ENCODE measurements at places on chromosomes 7 and 10.
A peak's percentile ranks its signal among the peaks of the same experiment; 100 is the strongest.

GRCh38 chr10:75935650-75936400 is 504.4 kb downstream of the LRMDA start:
- peak; percentile 58 for DNase-seq

DNA sequence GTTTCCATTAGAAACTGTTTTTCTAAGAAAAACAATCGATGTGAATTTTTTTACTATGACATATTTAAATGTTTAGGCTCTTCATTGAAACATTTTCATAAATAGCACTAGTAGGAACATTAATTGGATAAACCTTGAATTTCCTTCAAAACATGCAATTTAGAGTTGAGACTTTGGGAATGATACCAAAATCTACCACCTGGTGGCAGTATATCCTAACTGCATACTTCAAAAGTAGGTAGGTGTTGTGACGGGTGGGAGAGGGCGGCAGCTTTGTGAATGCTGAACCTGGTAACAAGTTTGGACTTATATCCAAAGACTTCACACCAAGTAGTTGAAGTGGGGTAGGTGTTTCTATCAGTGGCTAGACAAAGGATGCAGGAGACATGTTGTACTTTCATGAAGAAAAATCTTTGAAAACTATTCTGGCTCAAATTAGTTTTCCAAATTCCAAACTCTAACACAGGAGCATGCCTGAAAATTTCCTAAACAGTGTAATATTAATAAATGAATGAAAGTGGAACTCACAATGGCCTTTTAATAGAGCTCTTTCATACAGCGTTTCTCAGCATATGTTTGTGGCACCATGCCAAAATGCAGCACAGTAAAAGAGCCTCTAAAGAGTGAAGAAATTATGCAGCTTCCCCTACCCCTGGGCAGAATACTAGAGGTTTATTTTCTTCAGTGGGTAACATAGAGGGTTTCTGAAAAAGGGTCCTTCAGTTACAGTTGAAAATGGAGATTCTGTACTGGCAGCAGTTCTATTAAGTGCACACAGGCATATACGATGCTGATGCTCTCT is 201.0 kb upstream of the TPK1 start:
- peak; percentile 85 for DNase-seq

DNA sequence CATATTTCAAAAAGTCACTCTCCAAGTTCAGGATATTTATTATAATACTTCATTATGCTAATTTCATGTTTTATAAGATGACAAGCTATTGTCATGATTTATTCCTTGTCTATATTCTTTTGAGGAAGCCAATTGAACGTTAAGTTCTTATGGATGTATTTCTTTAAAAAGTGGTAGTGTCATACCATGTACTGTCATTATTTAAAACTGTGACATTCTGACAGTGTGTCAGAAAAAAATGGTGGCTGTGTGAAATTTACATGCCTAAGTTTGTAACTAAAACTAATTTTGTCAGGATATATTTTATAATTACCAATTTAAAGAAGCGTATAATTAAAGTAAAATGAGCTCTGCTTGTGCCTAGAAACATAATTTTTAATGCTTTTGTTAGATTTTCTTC is 158.9 kb upstream of the HDAC9 start:
- DNase-seq = no peak

GRCh38 chr10:124747745-124748144 is 3.6 kb upstream of the FAM53B start:
- DNase-seq = no peak

DNA sequence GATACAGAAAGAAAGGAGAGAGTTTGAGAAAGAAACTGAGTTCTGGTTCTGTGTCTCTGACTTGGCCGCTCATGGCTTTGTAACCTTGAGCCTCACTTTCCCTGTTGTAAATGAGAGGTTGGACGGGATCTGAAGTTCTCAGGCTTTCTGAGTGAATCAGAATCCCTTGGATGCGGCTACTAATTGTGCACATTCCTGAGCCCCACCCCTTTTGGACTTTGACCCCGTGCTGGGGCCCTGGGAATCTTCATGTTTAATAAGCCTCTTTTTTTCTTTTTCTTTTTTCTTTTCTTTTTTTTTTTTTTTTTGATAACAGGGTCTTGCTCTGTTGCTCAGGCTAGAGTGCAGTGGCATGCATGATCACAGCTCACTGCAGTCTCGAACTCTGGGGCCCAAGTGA is 26.9 kb downstream of the SLC25A28 start:
- no peak for DNase-seq

GRCh38 chr10:130074639-130075038 is 36.0 kb downstream of the C10orf143 start:
- DNase-seq = no peak

- DNase-seq = peak; percentile 70
Observed at GRCh38 chr10:97497572-97498075, 598 bp downstream of the MMS19 start.

All from NCI-H1417 (cell line).